NCI-H2029 (cell line): ENCODE measurements at places on chromosomes 4 and X.

DNA sequence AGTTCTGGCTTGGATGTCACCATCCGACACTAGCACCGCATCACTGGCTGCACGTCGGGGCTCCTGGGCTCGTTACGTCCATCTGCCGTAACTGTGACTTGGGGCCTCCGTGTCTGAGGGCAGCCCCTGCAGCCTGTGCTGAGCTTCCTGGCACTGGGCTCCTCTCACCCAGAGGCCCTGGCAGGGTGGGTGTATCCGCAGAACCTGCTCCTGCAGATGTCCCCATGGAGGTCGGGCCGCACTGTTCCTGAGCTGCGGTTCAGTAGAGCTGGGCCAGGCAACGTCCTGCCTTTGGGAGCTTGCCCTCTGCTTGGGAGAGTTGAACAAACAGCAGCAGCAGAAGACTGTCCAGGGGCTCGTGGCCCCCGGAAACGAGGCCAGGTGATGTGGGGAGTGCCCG, 71.4 kb downstream of the RGS12 start:
- no peak for DNase-seq

- DNase-seq = no peak
Observed at GRCh38 chr4:93065790-93066189, 762.0 kb downstream of the GRID2 start.

GRCh38 chr4:150256841-150257730, 178.8 kb downstream of the DCLK2 start:
- no peak for DNase-seq

DNA sequence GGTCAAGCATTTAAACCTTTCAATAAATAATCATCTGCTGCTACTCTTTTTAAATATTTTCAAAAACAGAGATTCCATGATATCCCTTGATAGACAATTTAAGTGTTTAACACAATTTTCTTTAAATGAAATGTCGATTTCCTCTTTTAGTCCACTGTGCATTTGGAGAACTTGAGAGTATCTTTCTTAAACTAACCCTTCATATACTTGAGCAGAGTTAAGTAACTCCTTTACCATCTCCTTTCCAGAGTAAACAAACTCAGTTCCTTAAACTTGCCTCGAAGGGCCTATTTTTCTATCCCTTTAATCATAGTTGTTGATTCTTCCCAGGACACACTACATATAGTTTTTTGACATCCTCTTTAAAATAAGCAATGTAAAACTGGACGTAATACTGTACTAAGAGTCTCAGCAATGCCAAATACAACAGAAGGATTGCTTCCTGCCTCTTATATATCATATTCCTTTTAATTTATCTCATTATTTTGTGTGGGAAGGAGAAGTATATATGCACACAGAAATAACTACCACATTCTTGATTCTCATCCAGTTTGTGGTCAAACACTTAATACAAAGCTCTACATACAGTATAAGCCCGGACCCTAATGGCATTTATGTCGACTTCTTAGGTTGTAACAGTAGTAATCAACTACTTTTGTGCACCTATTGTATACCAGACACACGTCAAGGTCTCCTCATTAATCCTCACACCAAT, 22.8 kb downstream of the RAB28 start:
- DNase-seq = no peak

DNA sequence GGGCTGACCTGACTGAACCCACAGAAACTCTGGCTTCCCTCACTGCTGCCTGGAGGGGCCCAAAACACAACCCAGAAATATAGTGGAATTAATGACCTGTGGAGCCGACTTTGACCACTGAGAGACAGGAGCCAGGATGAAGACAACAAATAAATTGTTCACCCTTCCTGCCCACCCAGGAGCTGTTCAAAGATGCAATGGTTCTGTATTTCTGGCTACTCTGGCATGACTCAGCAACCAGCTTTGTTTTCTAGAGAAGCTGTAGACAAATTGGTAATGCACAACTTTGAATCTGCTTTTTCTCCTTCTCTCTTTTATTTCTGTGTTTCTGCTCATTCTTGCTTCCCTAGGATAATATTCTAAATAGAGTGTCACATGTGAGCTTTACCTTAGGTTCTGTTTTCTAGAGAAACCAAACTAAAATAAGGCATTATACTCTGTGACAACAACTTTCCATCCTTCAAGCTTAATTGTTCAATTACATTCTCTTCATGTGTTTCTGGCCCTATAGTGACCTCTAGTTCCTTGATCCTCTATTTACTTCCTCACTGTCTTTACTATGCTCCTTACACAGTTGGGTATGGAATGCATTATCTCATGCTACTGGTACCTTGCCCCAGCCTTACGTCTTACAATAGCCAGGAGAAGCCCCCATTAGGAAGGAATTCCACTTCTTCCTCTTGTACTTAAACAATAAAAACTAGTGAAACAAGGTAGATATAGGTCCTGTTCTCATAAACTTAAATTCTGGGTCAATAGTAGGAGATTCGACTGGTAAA, 6.5 kb upstream of the PRKG2 start:
- DNase-seq = no peak

GRCh38 chrX:72478351-72478750, 94.3 kb downstream of the HDAC8 start:
- no peak for DNase-seq

DNA sequence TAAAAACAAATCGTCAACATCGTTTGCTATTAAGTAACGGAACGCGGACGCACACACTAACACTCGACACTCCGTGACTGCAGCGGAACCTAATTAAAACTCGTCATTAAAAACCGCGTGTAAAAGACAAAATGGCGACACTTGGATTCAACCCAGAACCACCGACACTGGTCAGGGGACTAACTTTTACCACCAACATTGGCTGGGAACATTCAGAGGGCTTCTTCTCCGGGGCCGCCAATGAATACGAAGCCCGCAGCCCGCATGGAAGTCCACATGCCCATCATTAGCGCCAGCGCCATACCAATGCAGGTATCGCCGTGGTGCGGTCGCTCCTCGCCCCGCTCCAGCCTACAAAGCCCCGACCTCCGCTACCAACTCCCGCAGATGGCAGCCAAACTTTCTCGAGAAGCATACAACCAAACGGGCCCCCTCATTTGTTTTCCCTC, 498 bp downstream of the RBMX start:
- DNase-seq = peak; percentile 12
